BJ (cell line): ENCODE measurements at places on chromosomes 2 and 18.

DNA sequence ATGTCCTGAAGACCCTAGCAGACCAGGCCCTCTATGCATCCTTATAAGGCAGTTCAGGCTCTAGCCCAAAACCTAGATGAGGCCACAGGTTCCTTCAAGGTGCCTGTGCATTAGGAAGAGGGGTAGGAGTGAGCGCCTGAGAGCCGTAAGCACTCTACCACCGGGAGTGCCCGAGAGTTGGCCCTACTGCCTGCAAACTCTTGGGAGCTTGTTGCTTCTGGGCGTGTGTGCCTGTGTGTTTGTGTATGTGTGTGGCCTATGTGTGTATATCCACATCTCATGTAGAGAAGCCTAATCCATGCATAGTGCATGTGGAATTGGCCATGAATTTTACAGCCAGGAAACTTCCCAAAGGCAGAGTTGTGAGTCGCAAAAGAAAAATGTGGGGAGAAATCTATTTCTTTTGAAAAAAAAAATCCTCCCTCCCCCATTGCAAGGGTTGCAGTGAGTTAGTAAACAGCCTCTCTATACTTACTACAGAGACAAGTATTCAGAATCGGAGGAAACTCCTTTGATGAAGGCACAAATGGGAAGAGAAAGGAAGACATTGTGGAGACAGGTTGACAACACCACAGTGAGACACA, 96.8 kb downstream of the ADD2 start:
- DNase-seq: no peak

DNA sequence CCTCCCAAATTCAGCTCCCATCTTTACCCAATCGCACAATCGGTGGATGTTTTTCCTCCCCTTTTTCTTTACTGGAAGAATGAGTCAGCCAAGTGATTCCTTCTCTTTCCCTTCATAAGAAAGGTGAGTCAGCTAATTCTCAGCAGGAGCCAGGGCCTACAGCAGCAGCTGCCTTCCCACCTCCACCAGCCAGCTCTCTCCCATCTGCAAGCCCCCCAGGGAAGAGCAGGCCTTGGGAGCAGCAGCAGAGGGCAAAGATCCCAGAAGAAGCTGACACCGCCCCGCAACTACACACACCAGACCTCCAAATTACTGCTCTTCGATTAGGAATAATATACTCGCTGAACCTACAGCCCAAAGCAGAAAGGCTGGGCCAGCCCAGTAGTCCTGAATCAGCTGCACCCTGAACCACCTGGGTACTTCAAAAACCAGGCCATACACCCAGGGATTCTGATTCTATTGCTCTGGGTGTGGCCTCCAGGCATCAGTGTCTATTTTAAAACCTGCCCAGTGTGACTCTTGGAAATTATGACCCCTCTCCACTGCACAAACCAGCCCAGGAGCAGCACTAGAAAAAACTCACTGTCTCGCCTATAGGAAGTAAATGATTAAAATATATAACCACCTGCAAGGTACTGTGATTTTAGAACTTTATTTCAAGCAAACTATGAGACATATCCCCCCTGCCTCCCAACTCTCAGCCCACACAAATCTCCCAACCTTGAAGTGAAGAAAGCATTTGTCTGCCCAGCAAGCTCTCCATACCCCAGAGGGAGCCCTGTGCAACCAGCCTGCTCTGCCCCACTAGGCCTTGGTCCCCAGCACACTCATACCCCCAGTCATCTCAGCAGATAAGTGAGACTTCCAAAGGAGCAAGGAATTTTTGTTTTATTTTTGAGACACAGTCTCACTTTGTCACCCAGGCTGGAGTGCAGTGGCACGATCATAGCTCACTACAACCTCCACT, 7.3 kb downstream of the SFXN5 start:
- peak; percentile 34 for DNase-seq

- DNase-seq: no peak
Observed at GRCh38 chr2:64260817-64261216, 116.6 kb upstream of the PELI1 start.

DNA sequence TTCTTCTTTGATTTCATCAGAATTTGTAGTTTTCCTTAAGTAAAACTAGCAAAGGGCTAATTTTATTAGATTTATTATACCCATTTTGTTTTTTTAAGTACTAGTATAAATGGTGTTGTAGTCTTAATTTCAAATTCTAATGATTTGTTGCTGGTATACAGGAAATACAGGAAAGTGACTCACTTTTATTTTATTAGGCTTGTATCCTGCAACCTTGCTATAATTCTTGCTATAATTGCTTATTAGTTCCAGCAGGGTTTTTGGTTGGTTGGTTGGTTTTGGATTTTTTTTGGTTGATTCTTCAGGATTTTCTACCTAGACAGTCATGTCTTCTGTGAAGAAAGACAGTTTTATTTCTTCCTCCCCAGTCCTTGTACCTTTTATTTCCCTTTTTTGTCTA, 110.6 kb upstream of the IL1R2 start:
- DNase-seq: no peak

DNA sequence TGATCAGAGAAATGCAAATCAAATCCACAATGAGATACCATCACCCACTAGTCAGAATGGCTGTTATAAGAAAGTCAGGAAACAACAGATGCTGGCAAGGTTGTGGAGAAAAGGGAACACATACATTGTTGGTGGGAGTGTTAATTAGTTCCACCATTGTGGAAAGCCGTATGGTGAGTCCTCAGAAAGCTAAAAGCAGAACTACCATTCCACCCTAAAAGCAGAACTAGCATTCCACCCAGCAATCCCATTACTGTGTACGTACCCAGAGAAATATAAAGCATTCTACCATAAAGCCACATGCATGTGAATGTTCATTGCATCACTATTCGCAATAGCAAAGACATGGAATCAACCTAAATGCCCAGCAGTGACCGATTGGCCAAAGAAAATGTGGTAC, 60.7 kb downstream of the ANKRD62 start:
- DNase-seq: no peak

DNA sequence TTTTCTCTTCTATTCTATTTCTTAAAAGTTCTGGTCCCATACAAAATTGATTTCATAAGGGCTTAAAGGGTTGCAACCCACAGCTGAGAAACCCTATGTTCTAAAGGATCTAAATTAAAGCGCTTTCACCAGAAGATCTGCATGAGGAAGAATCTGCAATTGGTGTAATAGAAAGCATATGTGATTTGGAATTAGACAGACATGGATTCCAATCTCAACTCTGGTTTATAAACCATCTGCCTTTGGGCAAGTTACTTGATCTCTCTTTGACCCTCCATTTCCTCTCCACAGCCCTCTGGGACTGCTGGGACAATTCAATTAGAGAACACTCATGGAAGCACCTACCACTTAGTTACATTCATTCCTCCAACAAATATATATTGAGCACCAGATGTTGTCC, 178.7 kb downstream of the ANTXR1 start:
- DNase-seq: peak; percentile 54

GRCh38 chr2:62895632-62896009, 155.0 kb upstream of the OTX1 start:
- no peak for DNase-seq

- DNase-seq: peak; percentile 81
Observed at GRCh38 chr18:25326361-25326952, 25.5 kb downstream of the ZNF521 start.

DNA sequence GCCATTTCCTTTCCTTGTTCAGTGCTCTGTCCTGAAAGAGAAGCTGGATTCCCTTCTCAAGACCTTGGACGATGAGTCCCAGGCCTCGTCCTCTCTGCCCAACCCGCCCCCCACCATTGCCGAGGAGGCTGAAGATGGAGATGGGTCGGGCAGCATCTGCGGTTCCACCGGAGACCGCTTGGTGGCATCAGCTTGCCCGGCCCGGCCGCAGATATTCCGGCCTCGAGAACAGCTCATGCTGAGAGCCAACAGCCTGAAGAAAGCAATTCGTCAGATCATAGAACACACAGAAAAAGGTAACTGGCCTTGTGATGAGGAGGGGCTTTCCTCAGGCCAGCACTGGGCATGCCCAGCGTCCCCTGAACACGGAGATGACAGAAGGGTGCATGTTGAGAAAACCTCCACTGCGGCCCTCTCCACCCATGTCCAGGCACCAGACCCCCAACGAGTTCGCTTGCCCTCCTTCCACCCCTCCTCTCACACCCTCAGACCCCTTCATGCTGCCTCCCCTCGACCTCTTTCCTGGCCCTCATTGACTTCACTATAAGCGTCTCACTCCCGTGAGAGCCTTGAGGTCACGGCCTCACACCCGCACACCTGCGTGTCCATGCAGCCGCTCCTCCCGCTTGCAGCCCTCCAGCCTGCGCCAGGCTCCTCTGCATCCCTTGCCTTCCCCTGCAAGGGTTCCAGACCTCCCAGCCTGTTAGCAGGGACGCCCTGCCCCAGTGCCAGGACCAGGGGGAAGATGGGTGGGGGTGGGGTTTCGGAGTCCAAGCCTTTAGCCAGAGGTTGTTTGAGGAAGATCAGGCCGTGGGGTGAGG, 95.0 kb downstream of the DGKD start:
- DNase-seq: no peak

DNA sequence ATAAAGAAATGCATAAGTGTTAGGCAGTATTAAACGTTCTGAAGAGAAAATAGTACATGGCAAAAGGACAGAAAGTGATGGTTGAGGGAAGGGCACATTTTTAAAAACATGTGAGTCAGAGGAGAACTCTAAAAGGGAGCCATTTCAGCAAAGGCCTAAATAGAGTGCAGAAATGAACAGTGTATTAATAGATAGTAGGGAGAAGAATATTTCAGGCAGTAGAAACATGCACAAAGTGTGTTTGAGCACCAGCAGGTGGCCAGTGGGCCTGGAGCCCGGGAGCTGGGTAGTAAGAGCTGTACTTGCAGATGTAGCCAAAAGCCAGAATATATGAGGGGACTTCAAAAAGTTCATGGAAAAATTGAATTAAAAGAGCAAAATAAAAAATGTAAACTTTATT, 288.1 kb upstream of the FIGN start:
- DNase-seq: no peak

DNA sequence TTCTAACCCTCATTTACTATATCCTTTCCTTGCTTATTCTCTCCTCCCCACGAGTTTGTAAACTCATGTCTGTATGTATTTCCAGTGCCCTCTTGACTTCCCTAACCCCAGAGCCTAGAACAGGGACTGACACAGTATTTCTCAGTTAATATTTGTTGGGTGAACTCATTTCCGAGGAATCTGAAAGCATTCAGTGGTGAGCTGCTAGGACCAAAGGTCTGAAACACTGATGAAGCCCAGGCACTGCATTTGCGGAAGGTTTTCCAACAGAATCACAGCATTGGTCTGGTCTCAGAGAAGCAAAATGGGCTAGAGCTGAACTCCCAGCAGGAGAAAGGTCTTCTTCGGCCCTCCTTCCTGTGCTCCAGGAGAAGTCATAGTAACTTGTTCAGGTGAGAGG, 56.8 kb downstream of the SOX11 start:
- DNase-seq: no peak

DNA sequence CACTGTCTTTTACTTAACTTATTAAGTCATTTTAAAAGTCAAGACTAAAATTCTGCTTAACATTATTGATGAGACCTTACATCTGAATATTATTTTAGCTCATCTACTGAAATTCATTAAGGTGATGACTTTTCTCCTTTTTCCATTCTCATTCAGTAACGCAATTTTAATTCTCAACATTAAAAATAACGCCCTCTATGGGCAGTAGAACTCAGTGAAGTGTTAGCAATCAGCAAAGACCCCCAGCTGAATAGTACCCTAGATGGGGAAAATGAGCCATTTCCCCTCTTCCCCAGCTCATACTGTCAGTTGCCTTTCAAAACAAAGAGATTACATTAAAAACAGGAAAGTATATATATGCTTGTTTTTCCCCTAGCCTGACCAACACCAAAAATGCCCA, 203.3 kb downstream of the NR4A2 start:
- DNase-seq: no peak

GRCh38 chr2:43708178-43708577, 31.9 kb upstream of the C1GALT1C1L start:
- DNase-seq: no peak

- DNase-seq: no peak
Observed at GRCh38 chr2:14363137-14363536, 269.4 kb upstream of the LRATD1 start.
